Activated B cell treated with CpG ODN at 0.5 μM for 24 hours (primary cell): ENCODE measurements at places on chromosomes 7 and 10. TPM values are rescaled to one million over a fixed set of nuclear protein-coding genes. Genes with fewer than 3 reads are reported as not detected.

The CLCN1 gene
- not detected in 2 replicates for total RNA-seq

DNA sequence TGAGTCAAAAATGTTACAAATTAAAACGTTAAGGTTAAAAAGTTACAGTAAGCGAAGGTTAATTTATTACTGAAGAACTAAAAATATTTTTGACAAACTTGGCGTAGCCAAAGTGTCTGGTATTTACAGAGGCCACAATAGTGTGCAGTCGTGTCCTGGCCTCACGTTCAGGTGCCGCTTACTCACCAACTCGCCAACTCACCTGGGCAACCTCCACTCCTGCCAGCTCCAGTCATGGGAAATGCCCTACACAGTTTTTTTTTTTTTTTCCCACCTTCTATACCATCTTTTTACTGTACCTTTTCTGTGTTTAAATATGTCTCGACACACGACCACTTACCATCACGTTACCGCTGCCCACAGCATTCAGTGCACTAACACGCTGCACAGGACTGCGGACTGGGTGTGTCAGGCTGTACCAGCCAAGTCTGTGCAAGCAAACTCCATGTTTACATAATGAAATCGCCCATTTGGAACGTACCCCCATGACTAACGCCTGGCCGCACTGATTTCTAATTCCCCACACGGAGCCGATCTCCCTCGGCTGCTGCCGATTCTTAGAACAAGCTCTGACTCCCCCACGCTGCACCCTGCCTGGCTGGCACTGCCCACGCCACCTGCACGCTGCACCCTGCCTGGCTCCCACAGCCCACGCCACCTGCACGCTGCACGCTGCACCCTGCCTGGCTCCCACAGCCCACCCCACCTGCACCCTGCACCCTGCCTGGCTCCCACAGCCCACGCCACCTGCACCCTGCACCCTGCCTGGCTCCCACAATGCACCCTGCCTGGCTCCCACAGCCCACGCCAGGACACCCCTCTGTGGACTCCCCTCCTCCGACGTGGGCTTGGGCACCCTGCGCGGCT is 203.1 kb downstream of the ZMYND11 start:
- no peak for DNase-seq

GRCh38 chr10:61981460-61981859 is 80.0 kb downstream of the ARID5B start:
- DNase-seq: no peak

DNA sequence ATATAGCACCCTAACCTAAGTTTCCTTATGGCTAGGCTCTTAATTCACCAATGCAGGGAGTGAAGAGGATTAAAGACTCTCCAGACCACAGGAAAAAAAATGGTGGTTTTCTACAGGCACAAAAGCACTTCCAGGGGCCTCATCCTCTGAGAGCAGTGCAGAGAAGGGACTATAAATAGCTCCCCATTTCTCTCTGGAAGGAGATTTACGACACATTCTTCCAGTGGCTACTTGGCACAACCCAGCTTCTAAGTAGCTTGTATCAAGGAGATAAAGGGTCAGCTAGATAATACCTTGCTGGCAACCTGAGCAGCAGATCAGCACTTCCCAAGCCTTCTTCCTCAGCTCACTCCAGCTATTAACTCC is 73.5 kb downstream of the CRPPA start:
- no peak for DNase-seq

The FBXO24 gene
- 0.29 and 1.9 TPM in 2 replicates for total RNA-seq

GRCh38 chr7:15086131-15086611 is 183.6 kb upstream of the DGKB start:
- no peak for DNase-seq

DNA sequence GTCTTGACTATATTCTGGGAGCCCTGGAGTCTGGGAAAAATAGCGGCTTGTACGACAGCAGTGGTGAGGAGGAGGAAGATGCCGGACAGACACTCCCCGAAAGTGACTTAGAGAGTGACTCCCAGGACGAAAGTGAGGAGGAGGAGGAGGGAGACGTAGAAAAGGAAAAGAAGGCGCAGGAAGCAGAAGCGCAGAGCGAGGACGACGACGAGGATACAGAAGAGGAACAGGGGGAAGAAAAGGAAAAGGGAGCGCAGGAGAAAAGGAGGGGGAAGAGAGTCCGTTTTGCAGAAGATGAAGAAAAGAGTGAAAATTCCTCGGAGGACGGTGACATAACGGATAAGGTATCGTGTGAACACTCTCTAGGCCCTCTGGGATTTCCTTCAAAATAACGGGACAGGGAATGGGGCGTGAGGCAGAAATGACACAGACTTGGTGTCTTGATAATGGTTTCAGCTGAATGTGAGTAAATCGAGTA is 908 bp downstream of the NOM1 start:
- no peak for DNase-seq

The FRAT1 gene
- 6.9 TPM in 2 replicates for total RNA-seq

GRCh38 chr7:7911369-7912123 is 57.0 kb upstream of the GLCCI1 start:
- no peak for DNase-seq

The PILRA gene
- total RNA-seq: 2.1 and 2.2 TPM in 2 replicates

- DNase-seq: no peak
Measured at GRCh38 chr7:90298145-90299038, 22.7 kb downstream of the FAM237B start.

DNA sequence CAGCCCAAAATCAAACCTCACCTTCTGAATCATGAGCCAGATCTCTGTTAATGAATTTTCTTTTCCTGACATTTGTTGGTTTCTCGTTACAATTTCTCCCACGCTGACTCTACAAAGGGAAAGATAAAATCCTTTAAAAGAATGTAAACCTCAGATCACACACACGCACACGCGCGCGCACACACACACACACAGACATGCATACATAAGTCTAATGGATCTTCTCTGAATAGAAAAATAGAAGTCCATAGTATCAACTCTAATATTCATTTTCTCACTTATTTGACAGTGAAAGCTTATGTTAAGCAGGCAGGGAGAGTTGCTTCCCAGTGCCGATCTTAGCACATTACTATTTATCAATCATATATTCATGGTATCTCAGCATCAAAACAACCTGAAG is 1.4 kb downstream of the ETV1 start:
- DNase-seq: no peak

The TMEM140 gene
- total RNA-seq: 18.6 and 20.9 TPM in 2 replicates

DNA sequence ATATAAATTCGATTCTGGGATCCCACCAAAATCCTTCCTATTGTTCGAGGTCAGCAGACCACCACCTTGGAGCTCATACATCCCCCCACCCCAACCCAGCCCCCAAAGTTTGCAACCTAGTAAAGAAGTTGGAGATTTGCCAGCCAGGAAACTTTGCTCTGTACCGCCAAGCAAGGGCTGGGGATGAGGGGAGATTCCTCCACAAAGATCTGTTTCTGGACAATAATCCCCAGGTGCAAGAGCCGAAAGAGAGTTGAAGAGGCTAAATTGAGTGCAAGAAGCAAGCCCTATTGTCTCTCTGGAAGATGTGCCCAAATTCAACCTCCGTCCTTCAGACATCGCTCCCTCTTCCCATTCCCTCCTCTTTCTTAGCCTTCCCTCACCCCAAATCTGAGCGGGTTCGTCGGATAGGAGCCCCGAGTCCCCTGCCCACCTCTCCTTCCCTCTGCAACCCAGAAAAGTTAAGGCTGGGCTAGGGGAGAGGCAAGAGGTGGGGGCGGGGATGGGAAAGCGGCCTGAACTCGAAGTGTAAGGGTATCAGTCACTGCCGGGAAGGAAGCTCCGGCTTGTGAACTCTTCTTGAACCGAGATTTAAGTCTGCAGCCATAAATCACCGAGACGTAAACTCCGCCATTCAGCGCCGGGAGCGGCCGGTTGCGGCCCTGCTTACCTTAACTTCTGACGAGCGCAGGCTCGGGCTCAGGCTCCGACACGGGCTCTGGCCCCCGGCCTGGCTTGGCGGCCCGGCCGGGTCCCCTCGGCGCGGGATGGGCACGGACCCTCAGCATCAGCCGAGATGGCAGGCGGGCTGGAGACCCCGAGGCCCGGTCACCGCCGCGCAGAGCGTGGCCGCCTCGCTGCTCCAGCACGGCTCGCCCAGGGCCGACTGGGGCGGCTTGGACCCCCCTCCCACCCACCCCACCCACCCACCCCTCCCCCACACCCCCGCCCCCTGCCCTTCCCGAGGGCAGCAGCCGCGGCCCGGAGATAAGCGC is 10.8 kb upstream of the HOXA2 start:
- DNase-seq: no peak

GRCh38 chr7:117993377-117994003 is 120.2 kb upstream of the CTTNBP2 start:
- DNase-seq: no peak

The NOD1 gene
- 11.7 and 14.0 TPM in 2 replicates for total RNA-seq

The HILPDA gene
- total RNA-seq: 14.5 and 17.0 TPM in 2 replicates

The PALD1 gene
- total RNA-seq: 2.4 and 3.3 TPM in 2 replicates

- no peak for DNase-seq
Measured at GRCh38 chr10:120783867-120784266, 67.3 kb upstream of the WDR11 start.

The ITPRID1 gene
- total RNA-seq: not detected in 2 replicates

DNA sequence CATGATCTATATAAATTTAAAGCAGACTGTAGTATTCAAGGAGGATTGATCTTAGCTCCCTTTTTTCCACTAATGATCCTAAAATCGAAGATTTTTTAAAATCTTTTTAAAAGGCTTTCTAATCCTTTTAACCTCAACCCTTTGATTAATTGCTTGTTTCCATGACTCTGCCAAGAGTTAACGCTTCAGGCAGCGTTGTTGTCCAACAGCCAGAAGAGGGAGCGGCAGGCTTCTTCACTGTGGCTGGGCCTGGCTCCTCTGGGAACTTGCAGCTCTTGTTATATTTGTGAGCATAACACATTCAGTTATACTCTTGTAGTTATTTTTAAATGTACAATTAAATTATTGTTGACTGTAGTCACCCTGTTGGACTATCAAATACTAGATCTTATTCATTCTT is 26.3 kb downstream of the CRCP start:
- DNase-seq: no peak

DNA sequence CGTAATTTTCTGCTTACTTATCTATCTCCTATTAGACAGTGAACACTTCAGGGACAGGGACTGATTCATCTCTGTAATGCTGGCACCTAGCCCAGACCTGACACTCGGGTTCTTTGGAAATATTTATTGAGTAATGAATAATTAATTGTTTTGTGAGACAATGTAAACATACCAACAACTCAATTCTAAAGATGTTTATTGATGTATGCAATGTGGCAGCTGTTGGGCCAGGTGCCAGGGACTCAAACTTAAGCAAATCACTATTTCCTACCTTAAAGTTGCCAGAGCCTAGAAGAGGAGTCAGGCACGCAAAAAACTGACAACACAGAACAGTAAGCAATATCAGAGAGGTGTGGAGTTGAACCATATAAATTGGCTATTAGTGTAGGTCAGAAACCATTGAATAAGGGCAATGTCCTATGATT is 63.6 kb upstream of the BMPER start:
- DNase-seq: no peak

- no peak for DNase-seq
Measured at GRCh38 chr10:113259576-113260226, 293.2 kb upstream of the HABP2 start.

- DNase-seq: no peak
Measured at GRCh38 chr7:139992353-139993044, 70.3 kb downstream of the PARP12 start.

DNA sequence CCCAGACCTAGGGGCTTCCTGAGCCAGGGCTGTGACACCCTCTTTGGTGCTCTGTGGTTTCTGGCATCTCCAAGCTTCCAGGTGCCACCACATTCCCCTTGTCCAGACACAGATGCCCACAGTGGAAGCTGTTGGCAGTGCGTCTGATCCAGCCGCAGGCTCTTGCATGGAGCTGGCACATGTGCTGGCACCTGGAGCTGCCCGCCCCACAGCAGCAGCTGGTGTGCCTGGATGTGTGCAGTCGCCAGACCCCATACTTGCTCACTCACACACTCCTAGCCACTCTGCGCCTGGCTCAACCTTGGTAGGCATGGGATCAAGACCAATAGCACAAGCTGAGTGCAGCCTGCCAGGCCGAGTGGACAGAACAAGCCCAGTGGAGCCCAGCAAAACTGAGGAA is 106.5 kb downstream of the LYZL1 start:
- DNase-seq: no peak

DNA sequence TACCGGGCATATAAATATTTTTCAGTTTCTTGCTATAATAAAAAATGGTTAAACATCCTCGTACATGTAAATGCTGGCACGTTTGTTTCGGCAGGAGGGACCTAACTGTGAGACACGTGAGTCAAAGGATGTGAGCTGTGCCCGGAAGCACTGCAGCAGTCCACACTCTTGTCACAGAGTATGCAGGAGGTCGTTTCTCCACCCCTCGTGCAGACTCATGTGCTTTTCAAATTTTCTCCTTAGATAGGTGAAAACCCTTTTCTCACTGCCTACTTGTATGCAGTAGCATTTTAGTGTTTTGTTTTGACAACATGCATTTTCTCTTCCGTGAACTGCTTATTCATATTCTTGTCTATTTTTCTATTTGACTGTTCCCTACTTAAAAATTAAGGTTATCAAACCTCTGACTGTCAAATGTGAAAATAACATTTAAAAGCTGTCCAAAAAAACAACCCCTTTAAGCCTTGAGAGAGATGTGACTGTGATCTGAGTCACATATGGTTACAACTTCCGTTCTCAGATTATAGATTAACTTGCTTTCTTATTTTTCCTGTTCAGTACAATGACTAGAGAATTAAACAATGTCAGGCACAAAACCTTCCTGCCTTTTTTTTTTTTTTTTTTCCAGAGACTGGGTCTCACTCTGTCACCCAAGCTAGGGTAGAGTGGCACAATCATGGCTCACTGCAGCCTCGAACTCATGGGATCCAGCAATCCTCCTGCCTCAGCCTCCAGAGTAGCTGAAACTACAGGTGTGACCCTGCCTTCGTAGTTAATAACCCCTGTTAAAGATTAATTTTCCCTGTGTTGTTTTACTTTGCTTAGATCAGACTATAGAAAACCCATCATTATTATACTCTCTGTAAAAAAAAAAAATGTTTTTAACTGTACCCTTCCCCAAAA is 45.1 kb downstream of the DPY19L1 start:
- DNase-seq: no peak

The CCZ1 gene
- total RNA-seq: 81.7 and 85.3 TPM in 2 replicates

The SLC26A5 gene
- not detected in 2 replicates for total RNA-seq

GRCh38 chr10:99329554-99330346 is 594 bp downstream of the CNNM1 start:
- DNase-seq: no peak

DNA sequence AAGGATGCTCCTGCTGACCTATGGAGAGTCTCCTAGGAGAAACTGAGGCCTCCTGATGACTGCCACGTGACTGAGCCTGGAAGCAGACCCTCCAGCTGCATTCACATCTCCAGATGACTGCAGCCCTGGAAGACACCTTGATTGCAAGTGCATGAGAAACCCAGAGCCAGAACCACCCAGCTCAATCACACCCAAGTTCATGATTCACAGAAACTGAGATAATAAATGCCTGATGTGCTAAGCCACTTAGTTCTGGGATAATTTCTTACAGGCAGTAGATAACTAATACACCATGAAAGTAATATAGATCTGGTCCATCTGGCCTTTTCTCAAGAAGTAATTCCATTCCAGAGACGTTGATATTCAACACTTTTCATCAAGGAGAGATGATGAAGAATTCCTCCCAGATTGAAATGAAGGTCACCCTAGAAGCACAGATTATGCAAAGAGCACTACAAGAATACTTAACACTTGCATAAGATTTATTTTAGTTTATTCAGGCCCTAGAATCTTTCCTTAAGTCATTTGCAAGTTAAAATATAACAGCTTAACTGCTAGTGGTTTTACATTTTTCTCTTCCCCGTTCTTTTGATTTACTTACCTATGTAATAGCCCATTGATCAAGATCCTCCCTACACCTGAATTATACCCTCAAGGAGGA is 208.2 kb upstream of the INHBA start:
- DNase-seq: no peak

- DNase-seq: no peak
Measured at GRCh38 chr7:28112883-28113540, 67.6 kb downstream of the JAZF1 start.

The OPN4 gene
- not detected in 2 replicates for total RNA-seq
